ENCODE measurements at places on chromosomes 3 and 15.

DNA sequence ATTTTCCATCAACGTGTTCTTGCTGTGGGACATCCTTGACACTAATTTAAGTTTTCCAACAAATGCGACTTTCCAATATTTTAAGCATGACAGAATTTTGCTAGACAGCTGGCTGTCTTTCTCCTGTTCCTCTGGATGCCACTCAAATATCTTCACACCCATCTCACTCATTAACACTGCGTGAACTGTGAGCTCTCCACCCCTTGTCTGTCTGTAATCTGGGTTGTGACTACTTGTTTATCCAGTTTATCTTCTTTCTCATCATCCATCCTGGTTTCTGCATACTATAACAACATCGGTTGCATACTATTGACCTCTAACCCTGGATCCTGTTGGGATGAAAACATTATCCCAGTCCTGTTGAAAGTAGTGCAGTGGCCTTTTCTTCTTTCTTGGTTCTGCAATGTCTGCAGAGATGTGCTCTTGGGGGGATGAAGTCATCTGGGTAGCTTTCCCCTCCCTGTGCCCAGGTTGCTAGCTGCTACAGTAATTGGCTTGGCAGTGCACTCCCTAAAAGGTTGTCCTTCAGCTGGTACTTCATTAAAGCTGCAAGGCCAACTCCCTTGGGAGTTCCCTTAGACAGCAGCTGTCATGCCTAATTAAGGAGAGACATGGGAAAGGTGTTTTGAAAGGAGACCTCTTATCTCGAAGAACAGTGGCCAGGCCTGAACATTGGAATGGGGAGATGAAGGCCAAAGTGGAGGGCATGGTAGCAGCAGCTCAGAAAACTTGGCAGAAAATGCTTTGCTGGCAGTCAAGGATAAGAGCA lies 24.7 kb downstream of the KAT2B start:
- no peak for DNase-seq

DNA sequence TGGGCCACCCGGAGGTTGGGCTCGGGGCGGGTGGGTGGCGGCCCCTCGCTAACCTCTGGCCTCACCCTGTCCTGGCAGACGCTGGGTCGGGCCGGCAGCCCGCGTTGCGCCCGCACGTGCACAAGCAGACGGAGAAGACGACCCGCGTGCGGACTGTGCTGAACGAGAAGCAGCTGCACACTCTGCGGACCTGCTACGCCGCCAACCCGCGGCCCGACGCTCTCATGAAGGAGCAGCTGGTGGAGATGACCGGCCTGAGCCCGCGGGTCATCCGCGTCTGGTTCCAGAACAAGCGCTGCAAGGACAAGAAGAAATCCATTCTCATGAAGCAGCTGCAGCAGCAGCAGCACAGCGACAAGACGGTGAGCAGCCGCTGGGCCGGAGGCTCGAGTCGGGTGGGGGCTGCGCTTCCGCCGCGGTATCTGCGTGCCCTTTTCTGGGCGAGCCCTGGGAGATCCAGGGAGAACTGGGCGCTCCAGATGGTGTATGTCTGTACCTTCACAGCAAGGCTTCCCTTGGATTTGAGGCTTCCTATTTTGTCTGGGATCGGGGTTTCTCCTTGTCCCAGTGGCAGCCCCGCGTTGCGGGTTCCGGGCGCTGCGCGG lies 3.7 kb downstream of the ISL2 start:
- peak; percentile 73 for DNase-seq

GRCh38 chr3:184608209-184608608 lies 46.6 kb downstream of the EPHB3 start:
- DNase-seq, result no peak

DNA sequence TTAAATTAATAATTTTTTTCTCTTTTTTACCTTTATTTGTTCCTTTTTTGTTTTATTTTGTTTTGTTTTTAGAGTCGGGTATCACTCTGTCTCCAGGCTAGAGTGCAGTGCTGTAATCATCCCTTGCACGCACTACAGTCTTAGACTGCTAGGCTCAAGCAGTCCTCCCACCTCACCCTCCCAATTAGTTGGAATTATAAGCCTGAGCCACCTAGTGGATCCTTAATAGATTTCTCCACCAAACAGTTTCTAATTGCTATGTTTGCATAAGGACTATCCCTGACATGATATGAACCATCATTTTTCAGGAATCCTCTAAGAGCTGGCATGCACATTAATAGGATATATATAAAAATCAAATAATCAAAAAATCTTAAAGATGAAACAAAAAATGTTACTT lies 993.2 kb downstream of the OTOL1 start:
- DNase-seq, result peak; percentile 19

- no peak for DNase-seq
Measured at GRCh38 chr3:144499001-144499930, 527.6 kb downstream of the DIPK2A start.

GRCh38 chr15:48298914-48299313 lies 32.3 kb upstream of the DUT start:
- DNase-seq, result no peak

DNA sequence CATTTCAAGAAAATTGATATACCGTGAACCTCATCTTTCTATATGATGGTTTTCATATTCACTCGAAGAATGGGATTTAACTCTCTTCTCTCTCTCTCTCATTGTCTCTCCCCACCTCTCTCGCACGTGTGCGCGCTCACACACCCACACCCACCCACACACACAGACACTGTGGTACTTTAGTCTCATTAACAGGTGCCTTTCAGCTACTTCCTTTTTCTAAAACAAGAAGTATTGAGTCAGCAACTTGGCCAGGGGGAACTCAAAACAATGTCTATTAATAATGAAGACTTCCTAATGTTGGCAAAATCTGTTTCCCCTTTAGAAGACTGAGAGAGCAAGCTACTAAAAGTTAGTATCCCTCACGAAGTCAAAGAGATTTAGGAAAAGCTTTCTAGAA lies 150.7 kb downstream of the TMCO5A start:
- no peak for DNase-seq

DNA sequence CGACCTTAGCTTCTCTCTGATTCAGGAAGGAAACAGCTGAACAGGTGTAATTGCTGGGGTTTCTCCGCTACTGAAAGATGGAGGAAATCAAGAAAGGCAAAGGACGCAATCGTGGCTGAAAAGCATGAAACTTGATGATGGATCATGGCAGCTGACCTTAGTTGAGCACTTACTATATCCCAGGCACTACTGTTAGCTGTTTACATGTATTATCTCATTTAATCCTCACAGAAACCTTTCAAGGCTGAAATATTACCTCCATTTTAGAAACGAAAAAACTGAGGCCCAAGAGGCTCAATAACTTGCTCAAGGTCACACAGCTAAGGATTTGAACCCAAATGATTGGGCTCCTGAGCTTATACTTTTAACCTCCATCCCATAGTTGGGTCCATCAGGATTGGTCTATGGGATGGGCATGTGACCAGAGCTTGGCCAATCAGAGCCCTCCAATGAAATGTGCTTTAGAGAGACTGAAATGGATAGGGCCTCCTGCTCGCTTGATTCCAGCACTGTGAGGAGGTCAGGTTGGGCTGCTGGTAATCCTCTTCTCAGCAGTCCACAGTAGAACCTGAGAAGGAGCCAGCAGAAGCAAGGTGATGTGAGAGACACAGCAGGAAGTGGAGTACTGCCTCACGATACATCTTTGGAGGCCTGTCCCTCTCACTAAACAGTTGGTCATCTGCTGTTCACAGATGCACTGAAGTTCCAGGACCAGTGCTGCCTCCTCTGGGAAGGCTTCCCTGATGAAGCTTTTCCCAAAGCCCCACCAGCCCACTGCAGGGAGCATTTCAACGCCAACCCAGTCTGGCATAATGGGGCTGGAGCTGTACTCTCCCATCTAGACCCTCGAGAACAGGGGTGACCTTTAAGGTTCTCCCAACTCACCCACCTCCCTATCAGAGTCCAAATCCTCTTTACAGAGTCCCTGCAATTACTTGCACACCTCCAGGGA lies 10.4 kb downstream of the CLN6 start:
- no peak for DNase-seq

DNA sequence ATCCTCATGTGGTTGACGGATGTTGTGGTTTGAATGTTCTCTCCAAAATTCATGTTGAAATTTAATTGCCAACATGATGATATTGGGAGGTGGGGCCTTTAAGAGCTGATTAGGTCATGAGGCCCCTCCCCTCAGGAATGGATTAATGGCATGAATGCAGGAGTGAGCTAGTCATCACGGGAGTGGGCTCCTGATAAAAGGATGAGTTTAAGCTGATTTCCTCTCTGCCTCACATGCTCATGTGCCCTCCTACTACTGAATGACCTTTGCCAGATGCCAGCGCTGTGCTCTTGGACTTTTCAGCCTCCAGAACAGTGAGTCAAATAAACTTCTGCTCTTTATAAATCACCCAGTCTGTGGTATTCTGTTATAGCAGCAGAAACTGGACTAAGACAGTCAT lies 111.2 kb downstream of the MYO5A start:
- peak; percentile 60 for DNase-seq

- DNase-seq, result peak; percentile 93
Measured at GRCh38 chr3:185717121-185717520, 107.7 kb downstream of the IGF2BP2 start.

GRCh38 chr3:143991713-143992112 lies 20.1 kb downstream of the DIPK2A start:
- DNase-seq, result no peak

- no peak for DNase-seq
Measured at GRCh38 chr15:68561171-68561900, 17.5 kb upstream of the CORO2B start.

DNA sequence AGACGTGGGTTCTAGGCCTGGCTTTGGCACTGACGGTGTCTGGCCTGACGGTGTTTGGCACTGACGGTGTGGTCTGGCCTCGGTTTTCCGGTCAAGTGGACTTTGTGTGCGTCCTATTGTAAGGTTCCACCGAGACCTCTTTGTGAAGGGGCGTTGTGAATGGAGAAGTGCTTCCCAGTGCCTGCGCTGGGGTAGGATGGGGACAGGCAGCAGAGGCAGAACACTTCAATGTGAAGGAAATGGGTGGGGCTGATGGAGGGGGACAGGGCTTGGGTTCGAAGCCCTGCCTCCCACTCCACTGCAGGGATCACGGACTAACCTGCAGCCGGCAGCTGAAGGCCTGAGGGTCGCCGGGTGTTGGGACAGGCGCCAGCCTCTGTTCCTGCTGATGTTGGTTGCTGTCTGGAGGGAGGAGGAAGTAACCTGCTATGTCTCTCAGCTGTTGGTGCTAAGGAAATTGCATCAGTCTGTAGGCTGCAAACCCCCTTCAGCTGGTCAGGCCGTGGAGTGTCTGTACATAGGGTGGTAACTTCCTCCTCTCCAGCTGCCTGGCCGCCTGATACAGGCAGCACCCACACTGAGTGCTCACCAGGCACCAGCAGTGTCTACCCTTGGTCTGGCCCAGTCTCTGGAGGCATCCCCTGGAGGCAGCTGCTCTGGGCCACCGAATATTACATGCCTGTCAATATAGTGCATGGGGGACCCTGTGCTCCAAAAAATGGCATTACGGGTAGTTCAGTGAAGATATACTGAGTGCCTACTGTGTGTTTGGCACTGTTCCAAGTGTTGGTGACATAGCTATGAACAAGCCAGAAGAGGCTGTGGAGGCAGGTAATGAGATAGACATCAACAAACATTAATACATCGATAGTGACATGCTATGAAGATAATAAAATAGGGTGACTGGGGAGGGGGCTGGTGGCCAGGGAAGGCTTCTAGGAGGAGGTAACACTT lies 1.1 kb downstream of the TM6SF1 start:
- DNase-seq, result peak; percentile 55

GRCh38 chr3:170350515-170351413 lies 6.8 kb upstream of the SKIL start:
- no peak for DNase-seq

DNA sequence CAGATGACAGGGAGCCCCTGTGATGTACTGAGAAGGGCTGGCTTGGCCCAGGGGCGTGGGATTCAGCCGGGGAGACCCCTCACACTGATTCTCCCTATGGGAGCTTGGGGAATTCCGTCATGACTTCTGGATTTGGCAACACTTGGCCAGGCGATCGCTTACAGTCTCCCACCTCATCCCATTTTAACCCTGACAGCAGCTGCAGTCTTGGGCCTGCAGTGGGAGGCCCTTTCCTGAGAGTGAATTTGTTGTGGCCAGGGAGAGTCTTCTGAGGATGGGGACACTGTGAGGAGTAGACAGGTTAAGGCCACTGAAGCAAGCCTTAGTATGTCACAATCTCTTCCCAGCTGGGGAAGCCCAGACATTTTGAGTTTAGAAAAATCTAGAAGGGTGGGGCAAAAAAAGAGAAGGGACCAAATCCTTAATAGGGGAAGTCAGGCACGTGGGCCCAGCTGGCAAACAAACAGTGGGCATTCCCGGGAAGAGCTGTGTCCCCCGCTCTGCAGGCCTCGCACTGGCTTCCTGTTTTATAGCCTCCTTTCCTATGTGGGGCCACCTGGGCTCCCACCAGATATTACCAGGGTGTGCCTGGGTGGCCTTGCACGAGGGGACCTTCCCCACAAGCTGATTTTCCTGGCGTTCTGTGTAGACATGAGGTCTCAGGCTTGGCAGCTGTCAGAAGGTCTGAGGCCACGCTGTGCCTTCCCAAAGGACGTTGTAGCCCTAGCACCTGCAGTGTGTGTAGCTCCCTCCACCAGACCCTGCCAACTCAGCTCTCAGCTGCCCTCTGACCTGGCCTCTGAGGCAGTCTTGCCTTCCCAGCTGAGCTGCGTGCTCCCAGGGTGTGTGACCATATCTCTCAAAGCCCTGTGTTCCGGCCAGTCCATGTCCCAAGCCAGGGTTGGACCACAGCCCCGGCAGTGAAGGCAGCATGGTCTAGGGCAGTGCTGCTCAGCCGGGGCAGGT lies 64.5 kb downstream of the FEM1B start:
- DNase-seq, result peak; percentile 76

DNA sequence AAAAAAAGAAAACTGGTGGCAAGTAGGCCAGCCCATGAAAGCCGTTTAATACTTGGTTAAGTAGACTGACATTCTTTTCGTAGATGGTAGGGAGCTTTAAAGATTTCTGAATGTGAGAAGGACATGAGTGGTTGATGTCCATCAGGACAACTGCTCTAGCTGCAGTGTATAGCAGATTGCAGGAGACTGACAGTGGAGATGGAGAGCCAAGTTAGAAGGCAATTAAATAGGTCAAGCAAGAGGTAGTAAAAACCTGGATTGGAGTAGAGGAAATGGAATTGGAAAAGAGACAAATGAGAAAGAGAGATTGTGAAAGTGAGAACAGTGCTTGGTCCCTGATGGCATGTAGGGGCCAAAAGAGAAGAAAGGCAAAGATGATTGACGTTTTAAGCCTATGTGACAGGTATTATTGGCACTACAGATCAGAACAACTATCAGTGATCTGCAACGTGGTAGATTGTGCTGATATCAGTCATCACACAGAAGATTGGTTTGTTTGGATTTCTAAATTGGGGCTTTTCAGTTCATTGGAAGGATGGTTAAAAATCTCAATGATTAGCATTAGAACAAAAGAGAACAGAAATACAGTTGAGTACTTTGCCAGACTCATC lies 74.0 kb downstream of the CNTN4 start:
- no peak for DNase-seq

GRCh38 chr3:149466192-149466591 lies 8.3 kb upstream of the TM4SF4 start:
- DNase-seq, result peak; percentile 68

- no peak for DNase-seq
Measured at GRCh38 chr3:70245746-70246525, 66.5 kb downstream of the MDFIC2 start.

- DNase-seq, result no peak
Measured at GRCh38 chr3:33105341-33105948, 8.4 kb upstream of the CRTAP start.

Measured in mesenchymal stem cell (in vitro differentiated cells and primary cell).